Activated T-helper 1 cell treated with anti-CD3 and anti-CD28 coated beads, Interleukin-2, amount 50 U/mL, for 16 hours (primary cell): ENCODE measurements at places on chromosomes 13 and 19.

- no peak for DNase-seq
These were observed 96.2 kb downstream of the SUCLA2 start for GRCh38 chr13:47904891-47905290.

GRCh38 chr13:99417201-99418102 is 83.8 kb upstream of the TM9SF2 start:
- no peak for DNase-seq

DNA sequence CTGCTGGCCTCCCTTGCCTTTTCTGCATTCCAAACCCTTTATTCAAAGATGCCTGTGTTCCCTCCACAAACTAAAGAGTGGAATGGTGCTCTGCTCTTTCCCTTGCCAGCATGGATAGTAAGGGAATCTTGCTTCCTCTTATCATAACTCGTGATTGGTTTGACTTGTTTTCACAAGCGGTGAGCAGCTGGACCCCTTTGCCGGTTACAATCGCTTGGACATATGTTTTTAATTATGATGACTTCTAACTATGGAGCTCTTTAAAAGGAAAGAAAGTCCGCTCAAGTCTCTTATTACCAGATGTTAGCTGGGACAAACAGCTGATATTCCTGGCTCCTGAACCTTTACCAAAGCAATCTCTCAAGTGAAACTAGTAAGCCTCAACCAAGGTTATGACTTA is 1094.7 kb downstream of the UQCRFS1 start:
- DNase-seq = no peak

- DNase-seq = no peak
These were observed 8.1 kb upstream of the PTBP1 start for GRCh38 chr19:788983-789700.

GRCh38 chr13:20708216-20708615 is 4.7 kb downstream of the IL17D start:
- DNase-seq = no peak

GRCh38 chr13:99878921-99879610 is 92.5 kb downstream of the ZIC5 start:
- DNase-seq = no peak

GRCh38 chr13:20359335-20359734 is 127.2 kb upstream of the GJB6 start:
- DNase-seq = no peak

- DNase-seq = no peak
These were observed 530.6 kb downstream of the FGF9 start for GRCh38 chr13:22201375-22201925.
